ENCODE measurements at places on chromosomes 6 and 20.

DNA sequence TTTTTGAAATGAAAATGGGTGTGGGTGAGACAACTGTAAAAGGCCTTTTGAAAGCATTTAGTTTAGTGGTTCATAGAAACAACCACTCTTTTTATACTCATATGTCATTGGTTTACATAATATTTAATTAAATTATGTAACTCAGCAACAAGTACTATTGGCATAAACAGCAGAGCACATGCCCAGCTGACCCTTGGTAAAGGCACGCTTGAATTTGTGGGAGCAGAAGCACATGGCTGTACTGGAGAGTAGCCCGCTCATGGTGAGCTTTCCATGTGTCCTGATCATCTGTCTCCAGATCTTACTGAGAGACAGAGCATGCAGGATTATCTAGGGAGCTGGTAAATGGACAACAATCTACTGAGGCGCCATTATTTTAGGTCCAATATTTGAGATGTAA lies 17.1 kb upstream of the KLHL31 start:
- DNase-seq, result no peak

GRCh38 chr6:81969011-81969410 lies 216.5 kb upstream of the TENT5A start:
- DNase-seq, result no peak

DNA sequence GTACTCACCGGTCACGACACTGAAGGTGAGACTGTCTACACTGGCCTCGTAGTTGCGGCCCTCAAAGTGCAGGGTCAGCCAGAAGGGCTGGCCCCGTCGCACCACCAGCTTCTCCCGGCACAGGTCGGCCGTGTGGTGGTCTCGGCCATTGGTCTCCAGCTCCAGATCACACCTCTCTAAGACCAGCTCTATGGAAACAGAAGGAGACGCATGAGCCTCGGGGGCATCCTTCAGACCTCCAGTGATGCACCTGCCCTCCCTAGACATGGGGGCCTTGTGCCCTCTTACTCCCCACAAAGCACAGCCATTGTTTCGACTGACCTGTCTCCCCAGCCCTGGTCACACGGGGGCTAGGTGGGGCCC lies 3.7 kb downstream of the TGM2 start:
- no peak for DNase-seq

DNA sequence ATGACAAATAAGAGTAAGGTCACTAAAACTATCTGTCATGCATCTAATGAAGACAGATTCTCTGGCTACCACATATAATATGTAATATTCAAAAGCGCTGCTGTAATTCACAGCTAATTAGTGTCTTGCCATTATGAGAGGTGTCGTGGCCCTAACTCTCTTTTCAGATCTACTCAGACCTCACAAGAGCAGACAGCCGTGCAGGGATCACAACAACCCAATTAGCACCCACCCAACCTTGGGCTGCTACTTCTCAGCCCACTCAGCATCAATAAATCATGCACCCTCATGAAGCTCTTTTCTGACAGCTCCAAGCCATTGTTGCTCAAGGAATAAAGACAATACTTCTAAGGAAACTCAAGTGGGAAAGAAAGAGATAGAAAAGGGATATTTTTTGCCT lies 61.5 kb downstream of the FRK start:
- DNase-seq, result no peak

GRCh38 chr20:7935027-7935551 lies 5.2 kb downstream of the HAO1 start:
- no peak for DNase-seq

Measured in T-helper 2 cell treated with Interferon-gamma antibody and Interleukin-4, amounts not matched to agents 5 μg/mL and 100 μg/mL, for 36 hours (primary cell).